ENCODE measurements at places on chromosomes 3 and 15. TPM values are rescaled to one million over a fixed set of nuclear protein-coding genes. Genes with fewer than 3 reads are reported as not detected.

The ROBO2 gene
- 0.43 TPM for total RNA-seq

The ADAMTS17 gene
- total RNA-seq = 4.8 TPM

The LRRC34 gene
- 1.8 TPM for total RNA-seq

The SMCO1 gene
- not detected for total RNA-seq

The PARP16 gene
- total RNA-seq = 3.5 TPM

Measured in smooth muscle cell of the pulmonary artery (primary cell).